ENCODE measurements at places on chromosomes 2 and 18. TPM values are rescaled to one million over a fixed set of nuclear protein-coding genes. Genes with fewer than 3 reads are reported as not detected.

- peaks cover 4% of the 10 kb centered on the region for H3K36me3 ChIP-seq
- H3K27me3 ChIP-seq = peaks cover 31% of the 10 kb centered on the region
- DNase-seq = no peak
- peak overlapping the region; percentile 84 for H3K27ac ChIP-seq
Measured at GRCh38 chr2:68320118-68320641, 431 bp upstream of the CNRIP1 start.

GRCh38 chr2:1367601-1368000 is 45.7 kb upstream of the TPO start:
- no peak overlapping the region for H3K4me3 ChIP-seq
- H3K27ac ChIP-seq = no peak overlapping the region
- DNase-seq = no peak
- no peaks in the 10 kb centered on the region for H3K36me3 ChIP-seq
- no peaks in the 10 kb centered on the region for H3K4me1 ChIP-seq

DNA sequence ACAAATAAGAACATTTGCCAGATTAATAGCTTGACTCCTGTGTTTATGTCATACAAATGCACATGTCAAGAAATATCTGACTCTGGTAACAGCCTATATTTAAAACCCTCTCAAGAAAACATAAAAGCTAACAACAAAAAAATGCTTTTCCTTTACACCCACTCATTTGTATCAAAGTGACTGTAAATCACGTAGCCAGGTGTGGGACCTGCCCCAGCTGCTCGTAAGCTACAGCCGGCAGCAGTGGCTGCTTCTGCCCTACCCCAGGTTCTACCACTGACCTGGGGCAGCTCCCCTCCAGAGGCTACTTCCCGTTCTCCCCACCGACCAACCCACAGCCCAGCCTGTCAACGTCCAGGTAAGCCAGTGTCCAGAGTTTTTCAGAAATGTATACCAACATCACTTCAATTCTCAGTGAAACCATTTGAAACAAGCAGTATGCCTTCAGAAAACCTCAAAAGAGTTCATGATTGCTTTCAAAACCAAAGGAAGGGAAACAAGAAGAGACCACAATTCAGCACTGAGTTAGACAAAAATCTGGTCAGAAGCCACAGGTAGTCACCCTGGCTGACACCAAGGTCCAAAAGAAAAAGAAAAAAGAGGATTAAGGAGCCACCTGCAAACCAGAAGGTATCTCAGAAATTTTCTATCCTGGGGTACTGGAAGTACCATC is 40.4 kb downstream of the KIDINS220 start:
- H3K27me3 ChIP-seq = no peaks in the 10 kb centered on the region
- H3K4me3 ChIP-seq = no peak overlapping the region
- no peak overlapping the region for H3K27ac ChIP-seq
- DNase-seq = no peak
- H3K4me1 ChIP-seq = no peaks in the 10 kb centered on the region

Gene FAP
- 15.1 TPM for total RNA-seq

All from stomach (tissue), 19 donors.